ENCODE measurements at places on chromosomes 4 and X.
A peak's percentile ranks its signal among the peaks of the same experiment; 100 is the strongest.

DNA sequence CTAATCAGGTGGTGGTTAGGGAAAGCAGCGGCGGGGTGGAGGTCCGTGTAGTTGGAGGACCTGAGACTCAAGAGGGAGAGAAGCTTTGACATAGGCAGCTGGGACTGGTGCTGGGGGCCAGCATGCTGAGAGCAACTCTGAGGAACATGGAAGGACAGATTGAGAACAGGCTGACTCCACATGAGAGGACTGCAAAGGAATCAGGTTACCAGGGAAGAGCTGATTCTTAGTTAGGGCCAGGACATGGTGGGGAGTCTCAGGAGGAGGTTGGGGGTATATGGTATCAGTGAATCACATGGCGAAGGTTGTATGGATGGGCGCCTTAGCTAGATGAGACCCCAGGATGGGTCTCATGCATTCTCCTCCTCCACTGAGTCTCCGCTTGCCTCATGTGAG is 264.0 kb upstream of the BOD1L1 start:
- no peak for DNase-seq

- DNase-seq: peak; percentile 10
Measured at GRCh38 chr4:168183717-168184571, 91.6 kb downstream of the ANXA10 start.

DNA sequence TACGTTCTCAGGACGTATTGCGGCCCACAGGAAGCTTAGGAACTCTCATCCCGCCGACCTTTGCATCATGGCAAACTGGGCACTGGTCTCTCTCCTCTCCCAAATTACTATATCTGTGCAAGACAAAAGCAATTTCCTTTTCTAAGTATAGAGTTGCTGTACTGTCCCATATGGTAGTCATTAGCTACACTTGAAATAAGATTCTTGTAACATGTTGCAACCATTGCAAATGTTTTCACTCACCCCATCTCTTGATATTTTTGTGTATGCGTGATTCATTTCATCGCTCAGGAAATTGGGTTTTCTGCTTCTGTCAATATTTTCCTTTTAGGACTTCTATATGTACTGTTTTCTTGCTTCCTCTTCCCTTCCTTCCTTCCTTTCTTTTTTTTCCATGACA is 15.7 kb downstream of the ARMCX6 start:
- DNase-seq: no peak

DNA sequence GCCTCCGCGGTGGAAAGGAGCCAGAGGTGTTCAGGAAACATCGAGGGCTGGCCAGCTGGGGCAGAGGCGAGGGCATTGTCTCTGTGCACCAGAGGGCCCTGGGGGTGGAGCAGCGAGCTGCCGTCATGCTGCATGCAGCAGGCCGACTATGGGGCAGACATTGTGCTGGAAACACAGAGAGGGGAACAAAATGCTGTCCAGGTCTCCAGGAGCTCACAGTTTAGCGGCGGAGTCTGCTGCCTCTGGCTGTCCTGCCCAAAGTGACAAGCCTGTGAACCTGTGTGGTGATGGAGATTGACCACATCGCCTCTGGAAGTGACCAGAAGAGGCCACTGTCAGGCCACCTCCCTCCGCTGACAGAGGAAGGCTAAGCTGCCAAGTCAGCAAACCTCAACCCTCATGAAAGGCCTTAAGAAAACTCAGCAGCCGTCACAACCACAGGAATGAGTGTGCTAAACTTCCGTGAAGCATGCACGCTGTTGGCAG is 20.1 kb upstream of the SASH3 start:
- DNase-seq: peak; percentile 69

DNA sequence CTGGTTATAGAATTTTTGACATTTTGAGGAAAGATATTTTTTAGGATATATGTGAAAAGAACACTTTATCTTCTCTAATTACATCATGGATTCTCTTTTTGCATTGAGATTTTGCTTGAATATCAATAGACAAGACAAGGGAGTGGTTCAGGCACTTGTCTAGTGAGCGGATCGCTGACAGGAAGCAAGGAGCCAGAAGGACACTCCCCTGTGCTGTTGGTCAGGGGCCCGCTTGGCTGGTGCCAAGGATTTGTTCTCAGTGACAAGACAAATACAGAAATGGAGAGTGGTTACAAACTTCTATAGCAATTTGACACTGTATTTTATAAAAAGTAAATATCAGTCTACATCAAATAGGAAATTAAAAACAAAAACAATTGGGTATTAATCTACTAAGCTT is 60.0 kb downstream of the SLC9B1 start:
- no peak for DNase-seq

- peak; percentile 89 for DNase-seq
Measured at GRCh38 chrX:131792789-131793462, 230.2 kb upstream of the STK26 start.

- no peak for DNase-seq
Measured at GRCh38 chr4:8110071-8110986, 48.3 kb downstream of the ABLIM2 start.

GRCh38 chr4:3296651-3297050 is 3.8 kb downstream of the RGS12 start:
- no peak for DNase-seq

DNA sequence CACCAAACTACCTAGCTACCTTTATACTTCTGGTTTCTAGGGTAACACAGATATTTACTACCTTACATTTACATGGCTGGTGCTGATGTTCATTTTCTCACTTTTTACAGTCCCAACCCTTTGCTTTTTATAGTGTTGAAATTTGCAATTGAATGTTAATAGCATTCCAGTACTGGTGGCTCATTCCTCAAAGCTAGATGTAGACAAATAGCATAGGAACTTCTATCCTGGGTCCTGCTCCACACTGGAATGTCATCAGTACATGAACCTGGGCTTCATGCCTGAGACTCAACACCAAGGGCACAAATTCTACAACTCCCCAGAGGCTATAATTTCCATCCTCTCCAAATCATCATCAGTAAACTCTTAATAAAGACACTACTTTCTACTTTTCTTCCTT is 10.3 kb upstream of the TRMT2B start:
- DNase-seq: no peak

DNA sequence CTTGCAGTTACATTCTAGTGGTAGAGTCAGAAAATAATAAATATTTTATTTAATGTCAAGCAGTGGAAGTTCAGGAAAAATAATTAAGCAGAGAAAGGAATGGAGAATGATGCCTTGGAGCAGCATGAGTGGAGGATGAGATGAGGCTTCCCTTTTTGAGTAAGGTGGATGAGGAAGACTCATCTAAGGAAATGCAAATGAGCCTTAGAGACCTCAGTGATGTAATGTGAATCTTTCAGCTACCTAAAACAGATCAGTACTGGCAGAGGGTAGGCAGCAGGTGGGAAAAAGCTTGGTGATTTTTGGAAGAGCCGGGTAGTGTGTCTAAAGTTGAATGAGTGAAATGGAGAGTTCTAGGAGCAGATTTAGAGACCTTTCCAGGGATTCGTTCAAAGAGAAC is 118.2 kb downstream of the GRID2 start:
- no peak for DNase-seq

DNA sequence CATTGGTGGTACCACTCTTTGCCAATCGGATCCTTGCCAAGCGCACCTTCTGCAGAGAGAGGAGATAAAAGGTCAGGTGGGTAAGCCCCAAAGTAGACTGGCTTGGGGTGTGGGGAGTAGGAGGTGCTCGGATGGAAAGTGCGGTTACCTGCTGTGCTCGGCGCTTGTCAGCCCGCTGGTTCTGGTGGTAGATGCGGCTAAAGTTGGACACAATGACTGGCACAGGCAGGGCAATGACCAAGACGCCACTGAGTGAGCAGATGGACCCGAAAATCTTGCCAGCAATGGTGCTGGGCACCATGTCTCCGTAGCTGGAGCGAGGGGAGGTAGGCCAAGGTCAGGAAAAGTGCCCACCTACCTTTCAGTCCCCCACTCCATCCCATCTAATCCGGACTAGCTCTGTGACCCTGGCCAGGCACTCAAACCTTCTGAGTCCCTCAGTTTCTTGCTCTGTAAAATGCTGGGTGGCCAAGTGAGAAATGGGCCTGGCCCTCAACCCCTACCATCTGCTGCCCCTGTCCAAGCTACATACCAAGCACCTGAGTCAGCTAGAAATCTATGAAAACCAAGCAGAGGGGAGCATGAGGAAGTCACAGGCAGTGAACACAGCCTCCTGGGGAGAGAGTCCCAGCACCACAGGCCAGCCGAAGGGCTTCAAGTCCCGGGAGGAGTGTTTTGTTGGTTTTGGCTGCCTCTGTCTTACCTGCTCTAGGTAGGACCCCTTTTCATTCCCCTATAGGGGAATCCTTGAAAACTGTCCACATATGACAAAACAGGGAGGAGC is 4.7 kb downstream of the KCND1 start:
- DNase-seq: no peak

DNA sequence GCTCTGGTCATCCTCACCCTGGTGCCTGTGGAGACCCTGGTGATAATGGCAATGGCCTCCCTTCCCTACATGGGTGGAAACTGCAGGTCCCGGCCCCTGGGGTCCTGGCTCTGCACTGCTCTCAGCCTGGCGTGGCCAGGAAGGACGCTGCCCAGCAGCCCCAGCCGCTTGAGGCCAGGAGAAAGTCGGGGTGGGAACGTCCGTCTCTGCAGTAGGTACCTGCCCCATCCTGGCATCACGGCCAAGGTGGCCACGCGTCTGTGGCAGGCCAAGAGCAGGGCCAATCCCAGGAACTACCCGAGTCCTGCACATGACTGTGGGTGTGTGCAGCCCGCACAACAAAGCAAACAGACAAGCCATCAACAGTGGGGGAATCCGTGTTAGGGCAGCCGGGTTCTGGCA is 33.8 kb downstream of the FGFRL1 start:
- no peak for DNase-seq

DNA sequence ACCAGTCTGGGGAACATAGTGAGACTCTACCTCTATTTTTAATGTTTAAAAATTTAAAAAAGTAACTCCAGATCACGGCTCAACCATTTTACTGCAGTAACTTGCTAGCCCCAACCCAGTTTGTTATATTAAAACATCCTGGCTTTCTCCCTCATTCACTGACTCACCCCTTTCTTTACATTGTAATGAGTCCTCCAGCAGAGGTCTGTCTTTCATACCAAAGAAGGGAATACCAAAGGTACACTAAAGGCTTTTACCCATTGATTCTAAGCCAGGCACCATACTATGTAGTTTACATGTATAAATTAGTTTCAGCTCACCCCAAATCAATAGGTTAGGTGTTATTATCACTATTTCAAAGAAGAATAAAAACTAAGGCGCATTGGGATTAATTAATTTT is 286.9 kb downstream of the PACRGL start:
- DNase-seq: no peak

- DNase-seq: no peak
Measured at GRCh38 chrX:110182362-110182761, 135.5 kb downstream of the AMMECR1 start.

GRCh38 chrX:6363188-6363587 is 134.5 kb upstream of the NLGN4X start:
- DNase-seq: no peak

GRCh38 chr4:147780137-147780777 is 48.4 kb downstream of the ARHGAP10 start:
- DNase-seq: no peak

DNA sequence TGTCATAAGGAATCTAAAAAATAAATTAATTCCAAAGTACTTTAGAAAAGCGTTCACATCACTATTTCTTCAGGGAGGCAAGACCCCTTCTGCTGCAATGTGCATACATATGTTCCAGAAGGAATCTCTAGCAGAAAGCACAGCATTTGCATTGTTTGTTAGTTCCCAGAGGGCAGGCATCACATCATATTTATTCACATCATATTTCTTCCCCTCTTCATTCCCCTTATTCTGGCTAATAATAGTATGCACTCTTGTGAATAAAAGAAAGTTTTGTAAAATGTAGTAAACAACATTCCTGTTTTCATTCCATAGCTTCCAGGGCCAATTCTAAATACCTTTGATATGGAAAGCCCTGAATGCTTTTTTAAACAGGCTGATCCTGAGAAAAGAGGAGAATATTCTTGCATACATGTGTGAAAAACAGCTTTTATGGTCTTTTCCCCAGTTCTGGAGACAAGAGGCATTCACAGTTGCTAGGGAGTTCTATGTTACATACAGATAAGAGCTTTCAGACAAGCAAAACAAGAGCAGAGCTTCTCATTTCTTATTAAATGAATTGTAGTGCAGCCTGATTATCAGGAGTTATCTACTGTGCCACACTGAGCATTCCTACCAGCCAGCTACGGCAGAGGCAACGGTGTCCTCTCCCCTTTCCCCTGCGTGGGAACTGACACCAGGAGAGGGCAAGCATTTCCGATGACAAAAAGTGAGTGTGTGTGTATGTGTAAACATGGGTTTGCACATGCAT is 15.2 kb downstream of the GATB start:
- no peak for DNase-seq

DNA sequence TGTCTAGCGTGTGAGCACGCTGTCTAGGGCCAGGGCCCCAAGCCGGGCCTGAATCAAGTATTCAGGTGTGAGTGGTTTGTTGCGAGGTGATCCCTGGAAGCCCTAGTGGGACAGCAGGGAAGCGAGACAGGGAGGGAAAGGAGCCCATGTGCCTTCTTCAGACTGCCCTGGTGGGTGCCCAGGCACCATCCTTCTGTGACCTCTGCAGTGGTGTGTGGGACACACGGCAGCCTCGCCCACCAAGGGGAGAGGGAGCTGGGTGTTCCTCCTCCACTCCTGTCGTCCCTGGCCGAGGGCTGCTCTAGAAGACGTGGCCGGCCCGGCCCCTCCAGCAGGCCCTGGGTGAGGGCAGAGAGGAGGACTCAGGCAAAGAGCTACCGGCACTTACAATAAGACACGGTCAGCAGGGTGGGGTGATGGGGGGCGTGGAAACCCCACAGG is 47.4 kb downstream of the HTRA3 start:
- DNase-seq: no peak

DNA sequence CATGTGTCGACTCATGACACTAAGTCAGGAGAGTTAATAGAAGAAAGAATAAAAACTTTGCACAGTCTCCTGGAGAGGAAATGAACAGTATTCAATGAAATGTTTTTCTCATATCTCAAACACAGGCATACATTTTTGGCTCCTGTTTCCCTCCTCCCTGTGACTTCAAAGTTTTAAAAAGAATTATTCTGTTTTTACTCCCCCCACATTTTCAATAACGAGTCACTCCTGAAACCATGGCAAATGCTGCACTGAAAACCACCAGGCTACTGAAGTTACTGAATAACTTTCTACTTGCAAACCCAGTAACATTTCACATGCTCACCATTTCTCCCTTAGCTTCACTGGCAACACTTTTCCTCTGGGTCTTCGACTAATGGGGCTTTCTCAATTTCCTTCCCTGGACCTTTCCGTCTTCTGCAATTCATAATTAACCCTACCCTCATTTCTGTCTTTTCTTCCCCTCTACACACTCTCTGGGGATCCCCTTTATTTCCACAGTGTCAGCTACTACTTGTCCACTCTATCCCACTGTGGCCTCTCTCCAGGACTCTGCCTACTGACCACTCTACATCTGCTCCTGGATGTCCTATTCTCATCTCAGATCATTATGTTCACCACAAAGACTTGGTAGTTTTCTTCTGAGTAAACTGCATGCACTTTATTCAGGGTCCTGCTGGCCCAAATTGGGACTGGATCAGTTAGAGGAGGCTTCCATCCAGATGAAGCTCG is 225.8 kb upstream of the ETNPPL start:
- DNase-seq: no peak

DNA sequence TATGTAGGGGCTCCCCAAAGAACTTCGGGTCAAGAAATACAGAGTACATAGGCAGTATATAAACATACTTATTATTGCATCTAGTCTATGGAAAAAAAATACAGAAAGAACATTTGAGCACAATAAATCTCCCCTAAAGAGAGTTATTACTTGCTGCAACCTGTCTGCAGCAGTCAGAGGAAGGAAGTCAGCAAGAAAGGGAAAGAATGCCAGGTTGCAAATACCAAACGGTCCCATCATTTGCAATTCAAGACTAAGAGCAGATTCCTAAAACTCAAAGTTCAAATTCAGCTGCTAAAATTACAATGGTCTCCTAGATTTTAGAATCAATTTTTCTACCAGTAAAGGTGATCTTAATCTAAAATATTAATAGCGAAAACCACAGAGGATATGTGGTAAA is 236.2 kb upstream of the NUDT6 start:
- no peak for DNase-seq
